GM20000 (cell line): ENCODE measurements at places on chromosomes 2 and 18.

- peak; percentile 60 for DNase-seq
Observed at GRCh38 chr2:241064008-241064801, 37.9 kb downstream of the MTERF4 start.

GRCh38 chr2:29189052-29189451 lies 73.8 kb downstream of the CLIP4 start:
- no peak for DNase-seq

DNA sequence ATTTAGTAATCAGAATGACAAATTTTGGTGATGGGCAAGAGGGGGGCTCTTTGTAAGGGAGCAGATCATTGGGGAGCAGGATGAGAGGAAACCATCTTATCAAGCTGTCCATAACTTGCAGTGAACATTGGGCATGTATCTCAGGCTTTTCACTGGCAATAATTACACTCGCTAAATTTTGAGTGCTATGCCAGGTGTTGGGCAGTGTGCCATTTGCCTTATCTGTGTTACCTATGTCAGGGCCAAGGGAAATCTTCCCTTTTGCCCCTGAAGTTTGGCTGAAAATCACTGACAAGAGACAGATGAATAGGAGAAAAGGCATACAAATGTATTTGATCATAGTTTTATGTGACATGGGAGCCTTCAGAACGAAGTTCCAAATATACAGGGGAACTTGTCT lies 39.0 kb downstream of the NOSTRIN start:
- DNase-seq, result no peak

DNA sequence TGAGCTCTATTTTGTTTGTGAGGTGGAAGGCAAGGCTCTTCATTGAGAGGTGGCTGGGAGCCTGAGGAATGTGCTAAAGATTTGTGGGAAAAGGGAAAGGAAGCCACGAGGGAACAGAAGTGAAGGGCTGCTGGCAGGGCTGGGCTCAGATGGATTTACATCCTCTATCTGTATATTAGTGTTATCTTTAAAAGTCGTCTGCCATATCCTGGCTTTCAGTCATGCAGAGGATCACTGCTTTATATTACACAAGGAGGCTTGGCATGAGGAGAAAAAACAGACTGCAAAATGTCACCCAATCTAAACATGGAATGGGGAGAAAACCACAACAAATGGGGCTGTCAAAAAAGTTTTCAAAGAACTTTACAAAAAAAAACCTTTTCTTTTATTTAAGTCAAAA lies 434.4 kb downstream of the HRH4 start:
- DNase-seq, result no peak
